ENCODE measurements at places on chromosomes 7 and 10.
A peak's percentile ranks its signal among the peaks of the same experiment; 100 is the strongest.

GRCh38 chr10:310976-311639 is 175.9 kb downstream of the ZMYND11 start:
- no peak for DNase-seq

DNA sequence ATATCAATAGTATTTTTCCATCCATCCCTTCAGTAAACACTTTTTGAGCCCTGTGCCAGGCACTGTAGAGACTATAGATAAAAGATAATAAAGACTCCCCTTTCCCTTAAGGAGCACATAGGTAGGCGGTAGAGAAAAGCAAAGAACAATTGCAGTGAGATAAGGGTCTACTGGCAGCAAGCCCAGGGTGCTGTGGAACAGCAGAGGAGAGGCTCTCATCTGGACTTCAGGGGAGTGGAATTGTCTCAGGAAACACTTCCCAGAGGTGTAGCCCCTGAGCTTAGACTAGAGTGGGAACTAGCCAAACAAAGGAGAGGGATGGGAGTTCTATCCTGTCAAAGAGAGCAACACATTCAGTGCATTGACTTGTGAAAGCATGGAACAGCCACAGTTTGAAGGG is 102.0 kb downstream of the NRF1 start:
- no peak for DNase-seq

- peak; percentile 22 for DNase-seq
Observed at GRCh38 chr10:4174197-4174596, 389.2 kb upstream of the KLF6 start.

- no peak for DNase-seq
Observed at GRCh38 chr7:25180592-25180923, 47.7 kb downstream of the NPVF start.
